ENCODE measurements at places on chromosomes 12 and 14.

DNA sequence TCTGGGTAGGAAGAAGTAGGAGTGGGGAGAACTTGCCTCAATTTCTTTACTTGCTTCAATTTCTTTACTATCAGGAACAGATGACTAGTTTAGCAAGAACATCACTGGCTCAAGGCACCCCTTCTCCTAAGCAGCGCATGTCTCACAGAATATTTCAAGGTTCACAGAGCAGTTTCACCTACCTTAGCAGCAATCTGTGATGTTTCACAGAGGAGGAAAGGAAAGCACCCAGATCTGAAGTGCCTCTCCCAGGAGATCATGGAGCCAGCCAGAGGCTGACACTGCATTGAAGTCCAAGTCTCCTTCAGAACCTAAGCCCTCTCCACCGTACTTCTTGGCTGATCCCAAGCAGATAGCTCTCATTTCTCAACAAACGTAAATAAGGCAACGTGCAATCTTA lies 118.7 kb upstream of the PCED1B start:
- no peak for DNase-seq

DNA sequence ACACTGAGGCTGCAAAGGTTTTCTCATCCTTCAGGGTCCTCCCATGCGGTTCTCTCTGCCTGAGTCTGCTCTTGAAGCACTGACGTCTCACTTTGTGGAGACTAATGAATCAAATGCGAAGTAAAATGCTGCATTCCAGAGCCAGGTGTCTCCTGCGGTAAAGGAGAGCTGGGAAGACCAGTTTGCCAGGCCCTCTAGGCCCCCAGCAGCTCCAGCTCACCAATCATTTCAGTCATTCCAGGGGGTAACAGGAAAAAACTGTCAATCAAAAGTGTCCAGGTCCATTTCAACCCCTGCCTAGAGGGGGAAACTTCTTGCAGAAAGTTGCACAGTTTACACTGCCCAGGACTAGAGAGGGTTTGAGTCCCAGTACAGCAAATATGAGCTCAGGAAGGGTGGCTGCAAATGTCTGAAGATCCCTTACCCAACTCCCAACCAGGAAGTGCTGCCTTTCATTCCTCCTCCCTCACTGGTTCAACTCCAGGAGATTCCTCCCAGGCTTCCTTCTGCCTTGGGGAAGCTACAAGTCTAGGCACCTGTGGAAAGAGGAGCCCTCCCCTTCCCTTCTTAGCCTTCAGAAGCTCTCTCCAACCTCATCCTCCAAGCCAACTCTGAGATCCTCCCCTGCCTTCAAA lies 2.7 kb upstream of the NXPH4 start:
- DNase-seq: no peak

GRCh38 chr12:29883941-29884554 lies 100.3 kb upstream of the TMTC1 start:
- DNase-seq: no peak

GRCh38 chr12:10160617-10161385 lies 11.1 kb downstream of the OLR1 start:
- DNase-seq: no peak
